ENCODE measurements at places on chromosomes 7 and 10.

DNA sequence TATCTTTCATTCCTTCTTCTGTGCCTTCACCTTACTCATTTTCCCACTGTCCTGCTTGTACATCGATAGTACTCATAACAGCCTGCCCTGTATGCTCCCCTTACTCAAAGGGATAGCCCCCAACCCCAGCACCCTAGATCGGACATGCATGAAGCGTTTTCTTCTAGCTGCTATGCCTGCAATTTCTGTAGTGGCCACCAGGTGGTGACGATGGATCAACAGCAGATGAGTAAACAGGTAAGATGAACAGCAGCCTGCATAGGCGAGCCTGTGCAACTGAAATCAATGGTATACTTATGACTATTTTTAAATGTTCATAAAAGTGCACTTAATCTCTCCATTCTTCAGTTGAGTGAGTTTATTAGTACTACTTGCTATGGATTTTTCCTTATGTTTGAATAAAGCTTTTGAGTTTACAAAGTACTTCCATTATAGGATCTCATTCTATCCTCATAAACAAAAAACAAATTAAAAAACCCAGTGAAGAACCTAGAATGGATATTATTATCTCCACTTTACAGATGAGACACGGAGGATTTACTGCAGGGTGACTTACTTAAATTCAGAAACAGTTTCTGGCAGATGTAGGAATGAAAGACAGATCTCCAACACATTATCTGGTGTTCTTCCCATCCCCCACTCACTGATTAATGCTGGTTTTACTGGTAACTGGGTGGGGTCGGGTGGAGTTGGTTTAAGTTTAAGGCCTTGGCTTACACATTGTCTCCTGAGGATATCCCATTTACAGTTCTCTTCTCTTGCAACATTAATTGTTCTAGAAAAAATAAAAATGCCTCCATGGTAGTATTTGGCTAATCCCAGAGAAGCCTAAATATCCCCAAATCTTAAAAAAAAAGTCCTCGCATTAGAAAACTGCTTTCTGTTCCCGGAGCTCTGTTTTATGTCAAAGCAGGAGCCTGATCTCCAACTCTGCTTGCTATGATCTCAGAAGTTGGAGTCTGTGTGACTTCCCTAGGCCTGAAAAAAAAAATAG is 222.1 kb downstream of the GLI3 start:
- no peak for DNase-seq

- no peak for DNase-seq
Measured at GRCh38 chr10:75660823-75661222, 229.4 kb downstream of the LRMDA start.

- no peak for DNase-seq
Measured at GRCh38 chr7:149266451-149266850, 4.5 kb downstream of the ZNF783 start.

DNA sequence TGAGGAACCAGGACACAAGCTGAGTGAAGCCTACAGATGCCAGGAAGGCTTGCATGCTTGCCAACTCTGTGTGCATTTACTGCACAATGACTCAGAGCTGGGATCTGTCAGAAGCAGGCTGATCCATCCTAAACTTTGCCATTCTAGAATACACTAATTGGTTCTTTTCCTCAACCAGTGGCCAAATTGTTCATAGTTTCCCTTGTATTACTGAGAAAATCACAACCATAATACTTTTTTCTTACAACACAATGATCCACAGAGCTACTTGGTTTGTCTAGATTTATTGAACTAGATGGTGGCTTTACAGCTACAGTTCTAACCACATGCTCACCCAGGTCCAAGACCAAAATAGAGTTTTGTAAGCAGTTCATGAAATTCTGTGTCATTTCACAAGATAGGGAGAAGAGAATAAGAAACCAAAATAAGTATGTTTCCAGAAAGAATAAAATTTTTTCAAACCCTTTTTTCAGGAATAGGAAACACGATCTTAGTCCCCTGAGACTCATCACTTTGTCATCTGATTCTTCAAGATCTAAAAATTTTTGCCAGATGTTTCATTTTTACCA is 21.0 kb upstream of the LRRC17 start:
- DNase-seq: no peak

- no peak for DNase-seq
Measured at GRCh38 chr10:119667562-119668328, 16.6 kb downstream of the BAG3 start.

DNA sequence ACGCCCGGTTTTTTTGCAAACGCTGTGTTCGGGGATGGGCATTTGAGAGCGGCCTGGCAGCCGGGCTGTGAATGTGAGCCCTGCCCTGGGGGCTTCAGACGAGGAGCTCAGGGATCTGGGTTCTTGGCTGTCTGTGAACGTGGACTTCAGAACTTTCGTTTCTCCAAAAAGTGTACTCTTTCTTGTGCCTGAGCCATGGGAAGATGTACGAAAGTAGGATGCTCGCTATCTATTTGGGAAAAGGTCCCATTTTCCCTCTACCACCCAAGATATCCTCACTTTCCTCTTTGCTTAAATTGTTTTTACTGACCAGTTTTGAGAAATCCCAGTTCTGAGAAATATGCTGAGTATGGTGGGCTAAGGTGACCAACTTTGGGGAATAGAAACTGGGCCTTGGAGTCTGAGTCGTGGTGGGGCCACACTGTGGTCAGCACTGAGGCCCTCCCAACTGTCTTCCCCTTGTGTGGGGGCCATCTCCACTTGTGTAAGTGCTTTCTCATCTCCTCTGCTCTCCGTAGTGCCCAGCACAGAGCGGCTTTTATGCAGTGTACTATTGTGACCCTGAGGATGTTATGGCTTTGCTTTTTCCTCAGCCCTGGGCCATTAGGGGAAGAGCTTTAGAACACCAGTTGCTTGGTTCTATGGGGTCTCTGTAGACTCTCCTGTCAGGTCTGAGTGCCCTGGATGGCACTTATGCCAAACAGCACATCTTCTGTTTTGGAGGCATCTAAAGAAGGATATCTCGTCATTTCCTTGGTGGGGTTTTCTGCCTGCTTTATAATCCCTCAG is 918 bp downstream of the DBNL start:
- peak; percentile 18 for DNase-seq

- DNase-seq: no peak
Measured at GRCh38 chr10:103979530-103979929, 12.6 kb downstream of the SLK start.

DNA sequence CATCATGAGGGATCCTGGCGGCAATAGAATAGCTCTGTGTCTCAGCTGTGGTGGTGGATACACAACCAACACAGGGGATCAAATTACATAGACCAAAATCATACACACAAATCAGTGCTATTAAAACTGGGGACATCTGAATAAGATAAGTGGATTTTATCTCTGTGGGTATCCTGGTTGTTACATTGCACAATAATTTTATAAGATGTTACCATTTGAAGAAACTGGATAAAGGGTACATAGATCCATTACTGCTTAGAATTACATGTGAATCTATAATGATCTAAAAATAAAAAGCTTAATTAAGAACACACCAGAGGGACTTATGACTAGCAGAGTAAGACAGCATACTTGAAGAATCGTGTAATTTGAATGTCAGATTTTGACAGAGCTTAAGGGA is 8.2 kb upstream of the FAM3C start:
- DNase-seq: no peak

DNA sequence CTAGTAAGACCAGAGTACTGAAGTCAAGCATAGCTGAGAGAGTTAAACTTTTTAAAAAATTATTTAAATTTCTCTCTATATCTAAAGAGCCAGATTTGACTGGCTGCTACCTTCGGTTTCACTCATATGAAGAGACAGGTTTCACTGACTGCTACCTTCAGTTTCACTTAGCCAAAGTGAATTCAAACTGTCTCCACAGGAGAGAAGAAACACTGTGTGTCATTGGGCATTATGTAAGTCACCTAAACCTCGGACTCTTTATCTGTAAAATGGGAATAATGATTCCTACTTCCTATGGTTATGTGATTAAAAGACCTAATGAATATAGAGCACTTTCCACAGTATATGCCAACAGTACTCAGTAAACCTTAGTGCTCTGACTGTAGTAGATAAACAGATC is 41.6 kb upstream of the MET start:
- DNase-seq: no peak

DNA sequence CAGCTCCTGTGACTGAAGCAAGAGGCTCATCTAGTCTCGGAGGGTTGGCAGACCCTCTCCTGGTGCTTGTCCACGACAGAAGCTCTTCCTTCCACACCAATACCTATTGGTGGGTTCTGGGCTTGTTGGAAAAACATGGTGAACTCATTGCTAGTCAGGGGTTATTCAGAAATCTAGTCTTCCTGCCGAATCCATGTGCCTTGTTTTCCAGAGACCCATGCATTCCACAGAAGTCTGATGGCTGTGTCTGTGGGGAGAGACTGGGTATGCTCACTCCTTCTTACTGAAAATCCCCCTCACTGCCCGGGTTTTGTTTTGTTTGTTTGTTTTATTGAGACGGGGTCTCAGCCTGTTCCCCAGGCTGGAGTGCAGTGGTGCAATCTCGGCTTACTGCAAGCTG is 138.3 kb downstream of the DNAJB6 start:
- no peak for DNase-seq

DNA sequence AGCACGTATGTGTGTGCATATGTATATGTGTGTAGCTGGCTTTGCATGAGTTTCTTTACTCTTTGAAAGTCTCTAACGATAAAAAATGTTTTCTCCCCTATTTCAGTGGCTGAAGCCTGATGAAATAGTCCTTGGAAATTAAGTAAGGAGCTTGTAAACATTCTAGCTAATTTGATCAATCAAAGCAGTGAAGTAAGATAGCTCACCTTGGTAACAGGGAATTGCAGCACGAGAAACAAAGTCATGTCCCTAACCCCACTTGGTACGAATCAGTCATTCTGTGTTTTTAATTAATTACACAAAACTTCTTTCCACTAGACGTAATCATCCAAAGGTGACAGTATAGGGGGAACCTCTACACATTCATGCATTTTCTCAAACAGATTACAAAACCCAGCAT is 41.5 kb downstream of the GPR37 start:
- no peak for DNase-seq

DNA sequence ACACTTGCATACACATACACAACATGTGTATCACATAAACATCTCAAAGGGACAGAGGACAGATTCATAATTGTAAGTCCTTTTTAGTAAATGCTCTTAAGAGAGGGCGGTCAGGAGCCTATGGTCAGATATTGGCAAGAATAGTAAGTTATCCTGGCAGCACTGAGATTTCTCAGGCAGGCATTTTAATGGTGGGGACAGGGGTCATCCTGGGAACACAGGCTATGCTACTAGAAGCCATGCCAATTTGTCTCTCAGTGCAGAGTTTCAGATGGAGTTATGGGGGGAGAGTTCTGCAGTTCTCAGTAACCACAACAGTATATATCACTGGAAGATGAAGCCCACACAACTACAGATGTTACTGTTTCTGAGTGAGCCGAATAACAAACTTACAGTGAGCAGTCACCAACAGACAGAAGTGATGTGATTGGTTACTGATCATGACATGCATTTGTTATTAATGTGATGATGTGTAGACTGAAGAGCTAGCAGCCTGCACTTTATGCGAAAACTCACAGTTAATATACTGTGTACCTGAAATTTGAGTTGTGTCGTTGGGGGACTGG is 16.4 kb downstream of the ZNF487 start:
- DNase-seq: no peak

- no peak for DNase-seq
Measured at GRCh38 chr10:761376-761775, 71.9 kb upstream of the DIP2C start.

GRCh38 chr10:106540645-106541044 is 623.9 kb downstream of the SORCS1 start:
- DNase-seq: no peak

- DNase-seq: no peak
Measured at GRCh38 chr10:60535427-60535826, 145.8 kb upstream of the ANK3 start.

DNA sequence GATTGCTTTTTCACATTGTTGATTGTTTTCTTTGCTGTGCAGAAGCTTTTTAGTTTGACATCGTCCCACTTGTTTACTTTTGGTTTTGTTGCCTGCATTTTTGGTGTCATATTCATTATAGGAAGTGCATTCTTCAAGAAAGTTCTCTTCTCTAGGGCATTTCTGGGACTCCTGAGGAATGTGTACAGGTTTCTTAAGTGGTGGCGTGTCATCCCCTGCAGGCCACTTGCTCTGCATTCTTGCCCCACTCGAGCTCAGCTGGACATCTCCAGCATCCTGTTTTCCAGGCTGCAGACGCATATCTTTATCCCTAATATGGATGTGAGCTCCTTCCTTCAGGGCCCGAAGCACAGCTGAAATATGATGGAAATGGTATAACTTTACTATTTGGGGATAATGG is 255.6 kb upstream of the HABP2 start:
- DNase-seq: no peak

DNA sequence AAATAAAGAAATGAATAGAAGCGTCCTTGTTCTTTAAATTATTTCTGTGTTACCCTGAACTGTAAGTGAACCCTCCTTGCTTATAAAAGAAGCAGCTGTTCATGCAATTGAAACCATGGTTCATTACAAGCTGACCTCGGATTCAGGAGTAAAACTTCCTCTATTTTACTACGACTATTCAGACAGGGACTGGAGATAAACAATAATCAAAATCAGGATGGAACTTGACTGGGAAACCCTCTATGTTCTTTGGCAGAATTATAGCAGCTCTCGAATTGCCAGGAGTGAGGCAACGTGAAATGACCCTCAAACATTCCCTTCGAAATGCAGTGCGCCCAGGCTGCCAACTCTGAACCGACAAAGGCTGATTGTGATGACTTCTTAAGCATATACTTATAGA is 172.1 kb downstream of the CYP26A1 start:
- no peak for DNase-seq

DNA sequence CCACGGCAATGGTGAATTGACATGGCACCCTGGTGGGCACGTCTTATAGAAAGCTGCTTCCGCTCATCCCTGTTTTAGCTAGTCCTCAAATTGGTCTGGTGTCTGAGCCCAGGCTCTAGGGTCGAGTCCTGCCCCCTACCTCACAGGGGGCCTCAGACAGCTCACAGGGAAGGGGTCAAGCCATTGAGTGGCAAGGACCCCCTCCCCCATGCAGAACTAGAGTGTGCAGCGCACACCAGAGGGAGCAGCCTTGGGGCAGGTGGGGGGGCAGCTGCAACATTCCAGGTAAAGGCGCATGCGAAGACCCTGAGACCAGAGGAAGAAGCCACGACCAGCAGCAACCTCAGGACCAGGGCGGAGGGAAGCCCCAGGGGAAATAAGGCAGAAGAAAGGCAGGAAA is 240.4 kb upstream of the PPP2R2D start:
- DNase-seq: no peak

Measured in central memory CD4-positive, alpha-beta T cell (primary cell).